HuH-7 (cell line): ENCODE measurements at places on chromosomes 2 and 18.

- DNase-seq: no peak
Measured at GRCh38 chr2:33268246-33268831, 208.1 kb upstream of the RASGRP3 start.

GRCh38 chr18:7021994-7022840 is 95.4 kb downstream of the LAMA1 start:
- DNase-seq: peak; percentile 63

GRCh38 chr2:202052235-202052634 is 18.6 kb downstream of the FZD7 start:
- no peak for DNase-seq

DNA sequence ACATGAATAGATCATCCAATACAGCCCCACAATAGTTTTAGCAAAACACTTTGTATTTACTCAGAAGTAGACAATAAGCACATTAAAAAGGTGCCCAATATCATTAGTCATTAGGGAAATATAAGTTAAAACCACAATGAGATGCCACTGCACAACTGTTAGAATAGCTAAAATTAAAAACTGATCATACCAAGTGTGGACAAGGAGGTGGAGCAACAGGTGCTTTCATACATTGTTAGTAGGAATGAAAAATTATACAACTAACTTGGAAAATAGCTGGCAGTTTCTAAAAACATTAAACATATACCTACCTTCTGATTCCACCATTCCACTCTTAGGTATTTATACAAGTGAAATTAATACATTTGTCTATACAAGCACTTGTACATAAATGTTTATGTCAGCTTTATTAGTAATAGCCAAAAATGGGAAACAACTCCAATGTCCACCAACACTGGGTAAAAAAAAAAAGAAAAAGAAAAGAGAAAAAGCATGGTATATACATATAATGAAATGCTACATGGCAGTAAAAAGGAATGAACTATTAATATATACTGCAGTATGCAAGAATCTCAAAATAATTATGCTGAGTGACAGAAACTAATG is 27.6 kb upstream of the UBE2E3 start:
- DNase-seq: no peak

GRCh38 chr2:66301022-66301766 is 133.7 kb upstream of the MEIS1 start:
- no peak for DNase-seq

- no peak for DNase-seq
Measured at GRCh38 chr2:86309966-86310365, 27.5 kb downstream of the REEP1 start.

GRCh38 chr2:126475031-126475430 is 180.9 kb upstream of the GYPC start:
- no peak for DNase-seq

DNA sequence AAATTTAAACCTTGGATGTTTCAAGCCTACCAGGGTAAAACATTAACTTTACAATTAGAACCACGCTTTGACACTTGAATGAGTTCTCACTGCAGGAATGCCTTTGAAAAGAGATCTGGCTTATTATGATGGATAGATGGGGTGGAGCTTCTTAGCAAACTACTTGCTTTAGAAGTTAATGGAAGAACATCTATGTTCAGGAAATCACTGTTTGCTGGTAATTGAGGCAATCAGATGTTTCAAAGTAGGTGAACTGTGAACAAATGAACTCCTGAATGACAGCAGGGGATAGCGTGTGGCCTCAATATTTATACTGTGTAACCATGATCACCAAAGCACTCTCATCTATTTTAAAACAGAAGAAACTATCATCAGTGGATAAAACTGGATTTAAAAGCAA is 383.6 kb downstream of the PIK3C3 start:
- DNase-seq: no peak

- DNase-seq: no peak
Measured at GRCh38 chr2:108325756-108326155, 37.1 kb downstream of the SULT1C2 start.

- DNase-seq: no peak
Measured at GRCh38 chr2:43980902-43981301, 14.9 kb downstream of the LRPPRC start.

GRCh38 chr2:18467749-18468360 is 92.6 kb downstream of the RDH14 start:
- no peak for DNase-seq

DNA sequence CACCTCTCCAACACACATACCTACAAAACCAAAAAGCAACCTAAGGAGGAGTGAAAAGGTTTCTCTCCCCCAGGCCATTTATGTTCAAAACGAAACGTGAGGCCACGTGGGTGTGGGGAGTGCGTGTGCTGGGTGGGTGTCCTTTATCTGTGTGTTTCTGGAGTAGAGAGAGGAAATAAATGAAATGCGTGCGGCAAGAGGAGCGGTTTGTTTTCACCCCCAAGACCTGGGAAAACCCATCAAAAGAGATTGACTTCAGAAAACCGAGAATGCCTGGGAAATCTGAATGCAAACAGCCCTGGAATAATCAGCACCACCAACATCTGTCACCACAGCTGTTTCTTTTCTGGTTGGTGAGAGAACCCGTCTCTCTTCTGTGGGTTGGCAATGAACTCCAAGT is 137.4 kb downstream of the INSIG2 start:
- DNase-seq: no peak

- DNase-seq: no peak
Measured at GRCh38 chr18:70037431-70038061, 89.9 kb upstream of the CD226 start.

GRCh38 chr18:2396162-2396505 is 175.2 kb downstream of the METTL4 start:
- DNase-seq: no peak

DNA sequence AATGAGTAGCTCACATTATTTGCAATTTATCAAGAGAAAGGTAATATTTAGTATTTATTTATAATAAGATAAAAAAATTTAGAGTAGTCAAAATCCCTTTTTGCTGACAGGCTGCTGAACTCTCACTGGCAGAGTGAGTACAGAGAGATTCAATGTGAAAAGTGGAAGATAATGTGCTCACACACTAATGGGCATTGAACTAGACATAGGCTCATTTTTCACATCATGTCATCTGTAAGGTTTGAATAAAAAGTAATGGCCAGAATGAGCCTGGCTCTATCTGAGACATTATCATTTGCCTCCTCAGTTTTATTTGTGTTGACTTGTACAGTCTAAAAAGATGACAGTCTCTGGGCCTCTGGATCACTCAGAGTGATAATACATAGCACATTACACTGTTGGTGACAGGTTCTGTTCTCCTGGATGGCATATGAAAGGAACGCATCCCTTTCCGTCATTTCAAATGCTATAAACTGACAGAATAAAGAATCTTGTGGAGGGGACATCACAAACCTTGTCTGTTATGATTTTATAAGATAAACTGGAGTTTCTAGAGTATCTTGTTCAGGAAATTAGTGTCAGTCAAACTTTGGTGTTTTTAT is 812.9 kb downstream of the NR4A2 start:
- no peak for DNase-seq

- no peak for DNase-seq
Measured at GRCh38 chr2:153432381-153432780, 46.2 kb downstream of the RPRM start.

GRCh38 chr18:48955830-48956261 is 5.1 kb upstream of the SMAD7 start:
- DNase-seq: no peak

- DNase-seq: no peak
Measured at GRCh38 chr2:230417436-230417835, 1.4 kb downstream of the SP100 start.

DNA sequence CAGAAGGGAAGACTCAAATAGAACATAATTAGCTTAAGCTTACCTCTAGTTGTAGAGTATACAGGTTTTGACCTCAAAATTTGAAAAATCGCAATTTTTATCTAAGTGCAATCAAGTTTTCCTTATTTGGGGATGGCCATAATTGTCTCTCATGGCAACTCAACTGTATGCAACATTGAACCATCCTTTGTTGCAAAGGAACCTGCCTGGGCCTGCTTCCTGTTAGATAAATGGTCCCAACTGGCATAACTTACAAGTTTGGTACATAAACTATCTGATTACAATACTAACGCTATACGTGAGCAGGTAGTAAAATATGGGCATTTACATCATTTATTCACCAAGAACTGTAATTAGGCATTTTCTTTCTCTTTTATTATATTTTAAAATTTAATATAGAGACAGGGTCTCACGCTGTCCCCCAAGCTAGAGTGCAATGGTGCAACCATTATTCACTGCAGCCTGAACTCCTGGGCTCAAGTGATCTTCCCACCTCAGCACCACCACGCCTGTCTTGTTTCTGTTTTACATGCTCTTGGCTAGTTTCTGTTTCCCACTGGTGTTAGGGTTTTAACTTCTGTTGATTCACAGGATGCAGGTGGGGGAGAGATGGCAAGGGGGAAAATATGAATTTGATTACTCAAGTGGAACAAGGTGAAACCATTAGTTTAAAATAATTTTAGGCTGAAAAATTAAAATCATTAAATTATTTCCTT is 55.3 kb upstream of the B3GNT2 start:
- no peak for DNase-seq

DNA sequence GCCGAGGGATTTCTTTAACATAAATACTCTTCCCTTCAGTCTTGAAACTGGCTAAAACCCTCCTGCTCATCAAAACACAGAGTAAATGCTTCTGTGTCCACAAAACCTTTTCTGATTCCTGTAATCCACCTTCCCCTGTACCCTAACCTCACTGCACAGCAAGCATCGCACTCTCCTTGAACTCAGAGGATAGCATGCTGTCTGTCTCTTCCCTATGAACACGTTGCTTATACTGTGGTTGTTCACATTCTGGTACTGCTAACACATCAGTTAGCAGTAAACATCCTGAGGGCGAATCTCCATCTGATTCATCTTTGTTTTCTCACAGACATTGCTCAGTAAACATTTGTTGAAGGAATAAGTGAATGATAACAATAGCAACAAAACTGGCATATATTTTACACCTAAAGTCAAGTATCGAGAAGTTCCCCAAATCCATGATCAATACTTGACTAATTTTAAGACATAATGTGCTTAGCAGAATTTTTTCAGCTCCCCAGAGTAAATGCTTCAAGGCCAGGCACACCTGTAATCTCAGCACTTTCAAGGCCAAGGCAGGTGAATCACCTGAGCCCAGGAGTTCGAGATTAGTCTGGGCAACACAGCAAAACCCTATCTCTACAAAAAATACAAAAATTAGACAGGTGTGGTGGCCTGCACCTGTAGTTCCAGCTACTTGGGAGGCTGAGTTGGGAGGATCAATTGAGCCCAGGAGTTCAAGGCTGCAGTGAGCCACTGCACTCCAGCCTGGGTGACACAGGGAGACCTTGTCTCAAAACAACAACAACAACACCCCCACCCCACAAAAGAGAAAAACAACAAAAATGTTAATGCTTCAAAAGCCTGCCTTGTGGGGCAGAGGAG is 45.6 kb upstream of the LPIN2 start:
- DNase-seq: no peak

DNA sequence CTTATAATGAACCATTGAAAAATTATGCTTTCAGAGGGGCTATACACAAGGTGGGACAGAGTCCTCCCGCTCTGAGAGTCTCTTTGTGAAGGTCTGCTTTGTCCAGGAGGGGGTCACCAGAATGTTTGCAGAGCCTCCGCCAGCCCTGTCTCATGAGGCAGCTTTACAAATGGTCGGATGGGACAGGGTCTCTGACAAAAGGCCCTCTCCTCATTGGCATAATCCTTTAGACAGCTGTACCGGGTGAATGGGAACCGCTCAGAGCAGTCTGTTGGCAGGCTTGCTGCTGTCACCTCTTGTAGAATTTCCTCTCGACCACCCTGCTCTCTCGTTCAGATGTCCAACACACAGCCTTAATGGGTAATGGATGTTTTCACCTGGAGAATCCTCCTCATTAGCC is 40.2 kb upstream of the TGIF1 start:
- no peak for DNase-seq

GRCh38 chr2:36478999-36479398 is 119.0 kb downstream of the FEZ2 start:
- DNase-seq: no peak

GRCh38 chr2:100733391-100734187 is 86.3 kb upstream of the NPAS2 start:
- peak; percentile 44 for DNase-seq

DNA sequence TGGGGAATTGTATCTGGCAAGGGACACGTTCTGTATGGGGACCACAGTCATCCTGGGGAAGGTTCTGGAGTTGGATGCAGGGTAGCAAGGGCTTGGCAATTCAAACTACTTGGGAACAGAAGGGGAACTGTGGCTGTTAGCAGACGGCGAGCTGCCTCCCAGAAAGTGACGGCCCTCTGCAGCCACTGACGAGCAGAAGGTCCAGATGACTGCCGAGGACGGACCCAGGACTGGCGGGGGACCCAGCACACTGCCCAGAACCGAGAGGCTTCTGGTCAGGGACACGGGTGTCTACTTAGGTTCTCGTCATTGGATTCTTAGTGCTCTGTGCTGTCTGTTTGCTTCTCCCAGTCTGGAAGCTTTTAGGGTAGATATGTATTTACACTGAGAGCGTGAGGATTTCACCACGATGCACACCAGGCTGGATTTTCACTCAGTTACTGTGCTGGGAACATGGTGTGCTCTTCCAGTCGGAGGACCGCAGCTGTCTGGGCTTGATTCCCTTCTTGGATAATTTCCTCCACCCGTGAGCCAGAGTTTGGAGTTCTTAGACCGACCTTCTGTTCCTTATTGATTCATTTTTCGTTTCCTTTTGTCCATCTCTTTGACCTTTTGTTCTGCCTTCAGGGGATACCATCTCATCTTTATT is 13.4 kb downstream of the GPR35 start:
- DNase-seq: no peak

GRCh38 chr18:59839931-59840685 is 59.7 kb upstream of the PMAIP1 start:
- no peak for DNase-seq
